ENCODE measurements at places on chromosomes 4 and X.

DNA sequence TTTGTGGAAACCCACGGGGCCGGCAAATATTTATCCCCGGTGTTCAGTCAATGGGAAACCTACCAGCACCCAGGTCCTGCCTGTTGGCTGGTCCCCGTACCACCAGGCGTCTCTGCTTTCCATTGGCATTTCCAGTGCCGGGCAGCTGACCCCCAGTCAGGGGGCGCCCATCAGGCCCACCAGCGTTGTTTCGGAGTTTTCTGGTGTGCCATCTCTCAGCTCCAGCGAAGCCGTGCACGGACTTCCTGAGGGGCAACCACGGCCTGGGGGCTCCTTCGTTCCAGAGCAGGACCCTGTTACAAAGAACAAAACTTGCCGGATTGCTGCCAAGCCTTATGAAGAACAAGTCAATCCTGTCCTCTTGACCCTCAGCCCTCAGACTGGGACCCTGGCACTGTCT lies 32.7 kb downstream of the BCORL1 start:
- no peak for DNase-seq

GRCh38 chrX:128800138-128800537 lies 723.2 kb downstream of the SMARCA1 start:
- no peak for DNase-seq

DNA sequence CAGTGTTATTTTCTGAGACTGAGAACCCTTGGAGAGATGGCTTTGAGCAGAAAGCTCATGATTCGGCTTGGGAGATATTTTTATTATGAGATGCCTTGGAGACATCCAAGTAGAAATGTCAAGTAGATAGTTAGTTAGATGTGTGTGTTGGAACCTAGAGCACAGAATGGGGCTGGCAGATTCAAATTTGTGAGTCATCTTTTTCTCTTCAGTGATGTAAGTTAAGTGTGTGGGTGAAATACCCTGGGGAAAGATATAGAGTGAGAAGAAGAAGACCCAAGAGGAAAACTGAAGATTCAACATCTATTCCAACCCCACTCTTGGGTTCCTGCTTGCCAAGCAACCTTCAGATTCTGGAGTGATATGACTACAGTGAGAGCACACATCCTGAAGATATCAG lies 580.8 kb upstream of the AMOT start:
- no peak for DNase-seq

GRCh38 chr4:899556-899906 lies 32.6 kb downstream of the GAK start:
- DNase-seq, result no peak

DNA sequence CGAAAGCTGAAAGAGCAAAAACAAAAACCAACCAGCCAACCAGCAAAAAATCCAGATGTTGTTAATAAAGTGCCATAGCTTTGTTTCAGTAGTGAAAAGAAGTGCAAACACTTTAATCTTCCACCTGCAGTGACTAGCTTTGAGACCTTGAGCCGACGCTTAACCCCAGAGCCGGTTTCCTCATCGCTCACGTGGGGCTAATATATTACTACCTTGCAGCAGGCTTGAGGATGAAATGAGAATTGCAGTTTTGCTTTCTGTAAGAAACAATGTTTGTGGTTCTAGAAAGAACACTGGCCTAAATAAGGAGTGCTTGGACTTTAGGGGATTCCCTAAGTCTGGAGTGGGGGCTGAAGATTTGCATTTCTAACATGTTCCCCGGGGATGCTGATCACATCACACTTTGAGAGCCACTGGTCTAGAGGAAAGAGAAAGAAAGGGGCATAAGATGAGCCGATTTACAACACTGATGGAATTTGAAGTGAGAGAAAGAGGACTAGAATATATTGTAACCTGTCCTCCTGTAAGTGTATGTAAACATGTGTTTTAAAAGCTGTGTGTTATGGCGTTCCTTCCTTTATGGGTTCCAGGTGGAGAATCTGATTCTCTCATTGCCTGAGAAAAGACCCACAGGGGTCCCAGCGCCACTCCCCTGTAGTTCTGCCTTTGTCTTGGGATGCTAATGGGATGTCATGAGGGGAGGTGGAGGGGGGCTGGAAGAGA lies 1.4 kb downstream of the FGF2 start:
- DNase-seq, result no peak

- no peak for DNase-seq
These were observed 96.4 kb downstream of the ANXA10 start for GRCh38 chr4:168188754-168189153.

DNA sequence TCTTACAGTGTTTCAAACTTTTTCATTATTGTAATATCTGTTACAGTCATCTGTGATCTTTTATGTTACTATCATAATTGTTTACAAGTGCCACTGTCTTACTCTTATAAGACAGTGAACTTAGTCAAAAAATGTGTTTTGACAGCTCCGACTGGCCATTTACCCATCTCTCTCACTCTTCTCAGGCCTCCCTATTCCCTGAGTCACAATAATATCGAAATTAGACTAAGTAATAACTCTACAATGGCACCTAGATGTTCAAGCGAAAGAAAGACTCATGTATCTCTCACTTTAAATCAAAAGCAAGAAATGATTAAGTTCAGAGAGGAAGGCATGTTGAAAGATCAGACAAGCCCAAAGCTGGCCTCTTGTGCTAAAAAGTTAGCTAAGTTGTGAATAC lies 184.2 kb downstream of the CDS1 start:
- no peak for DNase-seq

DNA sequence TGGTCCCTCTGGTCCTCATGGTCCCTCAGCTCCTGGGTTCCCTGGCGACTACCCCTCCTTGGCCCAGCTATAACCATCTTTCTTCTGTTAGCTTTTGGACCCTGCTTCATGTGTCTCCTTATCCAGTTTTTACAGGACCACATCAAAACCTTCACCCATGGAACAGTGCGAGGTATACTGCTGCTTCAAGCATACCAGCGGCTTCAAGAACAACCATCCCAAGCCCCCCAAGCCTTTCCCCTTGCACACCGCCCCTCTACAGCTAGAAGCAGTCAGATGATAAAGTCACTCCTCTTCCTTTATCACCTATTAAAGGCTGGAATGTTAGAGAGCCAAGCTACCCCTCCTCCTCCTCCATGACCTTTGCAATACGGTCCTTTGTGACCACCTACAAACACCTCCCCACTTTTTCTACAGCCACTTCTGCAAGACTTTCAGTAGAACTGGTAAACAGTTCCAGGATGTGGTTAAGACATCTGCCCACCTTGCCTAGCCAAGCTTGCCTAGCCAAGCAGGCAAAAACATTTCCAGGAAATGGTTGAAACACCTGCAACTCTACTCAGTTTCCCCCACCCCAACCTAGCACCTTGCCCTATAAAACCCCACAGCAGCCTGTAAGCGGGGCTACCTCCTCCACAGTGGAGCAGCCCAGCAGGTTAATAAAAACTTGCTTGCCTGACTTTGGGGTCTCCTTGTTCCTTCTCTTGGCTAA lies 125.7 kb downstream of the ZC4H2 start:
- no peak for DNase-seq

- no peak for DNase-seq
These were observed 22.0 kb downstream of the TBL1X start for GRCh38 chrX:9486786-9487387.
